IPS DF 19.7 (cell line): ENCODE measurements at places on chromosomes 2 and 18.

DNA sequence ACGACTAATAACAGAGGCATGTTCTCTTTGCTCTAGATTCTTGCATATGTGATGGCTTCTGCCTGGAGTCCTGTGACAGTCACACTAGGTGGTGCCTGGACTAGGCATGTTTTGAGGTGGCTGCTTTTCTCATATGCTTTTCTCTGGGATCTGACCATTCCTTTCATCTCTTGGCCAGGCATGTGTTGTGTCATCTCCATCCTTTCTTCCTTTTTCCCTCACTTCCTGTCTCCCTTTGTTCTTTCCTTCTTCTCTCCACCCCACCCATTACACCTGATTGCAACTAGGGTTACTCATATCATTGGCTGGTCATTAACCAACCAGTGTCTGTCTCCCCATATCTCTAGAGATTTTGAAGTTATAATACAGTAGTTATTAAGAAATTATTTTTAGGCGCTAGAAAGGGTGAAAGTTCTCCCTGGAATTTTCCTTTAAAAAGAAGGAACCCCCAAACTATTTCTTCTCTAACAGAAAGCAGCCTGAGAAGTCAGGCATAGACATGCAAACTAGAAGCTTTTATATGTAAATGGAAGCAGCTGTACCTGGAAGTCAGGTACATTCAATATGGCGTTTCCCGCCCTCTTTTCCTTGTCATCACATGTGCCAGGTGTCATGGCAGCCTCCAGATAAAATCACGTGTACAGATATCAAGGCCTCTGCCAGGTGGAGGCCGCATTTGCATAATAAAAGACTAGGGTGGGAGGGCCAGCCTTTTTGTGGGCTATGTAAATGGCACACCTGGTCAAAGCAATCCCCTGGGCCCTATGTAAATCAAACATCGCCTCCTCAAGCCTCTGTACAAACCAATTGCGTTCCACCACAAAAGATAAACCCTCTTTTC lies 220.4 kb upstream of the MEX3C start:
- peak; percentile 97 for DNase-seq

DNA sequence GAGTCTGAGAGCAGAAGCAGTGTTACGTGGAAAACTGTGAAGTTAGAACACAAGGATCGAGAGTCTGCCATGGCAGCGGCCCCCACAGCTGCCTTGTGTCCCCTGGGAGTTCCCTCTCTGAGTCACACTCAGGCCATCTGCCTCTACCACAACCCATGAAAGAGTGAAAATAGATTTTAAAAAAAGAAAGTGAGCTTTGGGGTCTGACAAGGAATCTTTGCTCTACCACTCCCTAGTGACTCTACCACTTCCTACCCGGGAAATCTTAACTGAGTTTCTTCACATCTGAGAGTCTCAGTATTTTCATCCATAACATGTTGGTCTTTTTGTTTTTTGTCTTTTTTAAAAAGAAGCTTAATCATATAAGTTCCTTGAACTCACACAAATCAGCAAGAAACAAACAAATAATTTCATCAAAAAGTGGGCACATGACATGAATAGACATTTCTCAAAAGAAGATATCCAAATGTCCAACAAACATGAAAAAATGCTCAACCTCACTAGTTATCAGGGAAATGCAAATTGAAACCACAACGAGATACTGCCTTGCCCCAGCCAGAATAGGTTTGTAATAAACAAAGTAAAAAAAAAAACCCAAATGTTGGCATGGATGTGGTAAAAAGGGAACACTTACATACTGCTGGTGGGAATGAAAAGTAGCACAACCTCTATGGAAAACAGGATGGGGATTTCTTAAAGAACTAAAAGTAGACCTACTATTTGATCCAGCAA lies 2.4 kb upstream of the MSGN1 start:
- DNase-seq = no peak

GRCh38 chr2:4101936-4102335 lies 398.6 kb downstream of the DCDC2C start:
- DNase-seq = no peak

GRCh38 chr2:100404411-100404810 lies 13.1 kb downstream of the CHST10 start:
- no peak for DNase-seq

- no peak for DNase-seq
Measured at GRCh38 chr2:12803607-12804006, 86.9 kb downstream of the TRIB2 start.
